ENCODE measurements at places on chromosomes 1 and 21.

- no peak for DNase-seq
These were observed 43.3 kb downstream of the VPS26C start for GRCh38 chr21:37223804-37224345.

DNA sequence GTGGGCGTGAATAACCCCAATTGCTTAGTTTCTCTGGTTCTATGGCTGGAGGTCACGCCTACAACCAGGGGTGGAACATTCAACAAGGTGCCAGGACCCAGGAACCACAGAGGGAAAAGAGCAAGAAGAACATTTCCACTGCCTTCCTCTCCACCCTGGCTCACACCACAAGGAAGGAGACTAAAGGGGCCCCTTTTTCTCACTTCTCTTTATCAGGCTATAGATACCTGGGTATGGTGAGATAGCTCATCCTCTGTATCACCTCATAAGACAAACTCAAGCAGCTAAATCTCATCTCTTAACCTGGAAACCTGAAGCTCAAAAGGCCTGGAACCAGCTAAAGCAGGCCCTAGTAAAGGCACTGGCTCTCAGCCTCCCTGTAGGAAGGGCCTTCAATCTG is 438.8 kb upstream of the OLFM3 start:
- no peak for DNase-seq

DNA sequence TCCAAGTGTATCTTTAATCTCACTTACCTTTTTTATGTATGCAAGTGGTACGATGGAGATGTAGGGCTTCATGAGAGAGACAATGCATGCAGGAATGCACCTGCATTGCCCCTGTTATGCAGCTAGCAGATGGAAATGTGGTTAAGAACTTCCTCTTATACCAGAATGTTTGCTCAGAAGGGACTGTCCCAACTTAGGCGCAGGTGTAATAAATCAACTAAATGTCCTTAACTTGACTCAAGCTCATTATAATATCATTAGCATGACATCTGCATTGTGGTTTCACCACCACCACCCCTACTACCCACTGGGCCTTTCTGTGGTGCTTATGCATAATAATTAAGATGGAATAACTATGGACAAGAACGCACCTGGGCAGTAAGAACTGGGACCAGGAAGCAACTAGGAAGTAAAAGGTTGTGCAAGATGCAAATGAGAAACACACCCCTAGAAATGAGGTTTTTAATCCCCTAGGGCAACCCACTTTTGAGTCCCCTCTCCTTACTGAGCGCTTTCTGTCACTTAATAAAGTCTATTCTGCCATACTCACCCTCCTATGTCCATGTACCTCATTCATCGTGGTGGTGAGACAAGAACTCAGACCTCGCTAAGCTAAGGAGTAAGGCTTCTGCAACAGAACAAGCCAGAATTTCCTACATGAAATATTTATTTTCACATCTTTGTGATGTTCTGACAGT is 1103.3 kb upstream of the B3GALT2 start:
- DNase-seq = no peak

DNA sequence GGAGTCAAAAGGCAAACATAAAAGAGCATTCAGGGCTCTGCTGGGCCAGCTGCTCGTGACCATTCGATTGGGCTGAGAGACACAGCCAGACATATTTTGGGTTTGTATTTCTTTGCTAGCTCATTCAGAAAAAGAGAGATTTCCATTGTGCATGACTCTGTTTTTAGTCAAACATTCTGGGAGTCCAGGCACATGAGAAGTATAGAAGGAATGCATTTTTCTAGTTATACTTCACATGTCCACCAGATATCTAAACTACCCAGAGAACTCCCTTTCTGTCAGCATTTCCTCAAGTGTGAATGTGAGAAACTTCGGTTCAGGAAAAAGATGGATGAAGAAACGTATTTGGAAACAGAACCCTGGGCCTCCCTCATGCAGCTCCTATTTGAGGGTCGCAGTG is 6.3 kb upstream of the KCNE1 start:
- DNase-seq = no peak

GRCh38 chr1:1441002-1441888 is 5.8 kb downstream of the VWA1 start:
- DNase-seq = no peak

DNA sequence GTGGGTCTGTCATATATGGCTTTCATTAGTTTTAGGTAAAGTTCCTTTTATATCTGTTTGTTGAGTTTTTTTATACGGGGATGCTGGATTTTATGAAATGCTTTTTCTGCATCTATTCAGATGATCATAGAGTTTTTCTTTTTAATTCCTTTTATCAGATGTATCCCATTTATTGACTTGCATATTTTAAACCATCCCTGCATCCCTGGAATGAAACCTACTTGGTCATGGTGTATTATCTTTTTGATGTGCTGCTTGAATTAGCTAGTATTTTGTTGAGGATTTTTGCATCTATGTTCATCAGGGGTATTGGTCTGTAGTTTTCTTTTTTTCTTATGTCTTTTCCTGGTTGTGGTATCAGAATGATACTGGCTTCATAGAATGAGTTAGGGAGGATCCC is 118.0 kb downstream of the NME7 start:
- DNase-seq = no peak

DNA sequence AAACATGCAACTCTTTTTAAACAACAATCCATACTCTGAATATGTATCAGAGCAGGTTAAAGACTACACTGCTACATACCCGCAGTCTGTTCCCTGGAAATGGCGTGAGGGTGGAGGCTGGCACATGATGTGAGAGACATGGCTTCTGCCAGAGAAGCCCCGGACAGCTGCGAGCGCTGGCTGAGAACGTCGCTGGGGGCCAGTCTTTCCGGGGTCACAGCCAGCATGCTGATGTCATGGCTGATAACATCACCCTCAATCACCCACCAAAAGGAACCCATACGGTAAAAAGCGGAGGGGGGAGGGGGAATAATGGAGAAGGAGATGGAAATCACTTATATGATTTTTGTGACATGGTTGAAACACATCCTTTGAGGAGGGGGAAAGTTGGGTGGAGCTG is 29.1 kb downstream of the C1orf198 start:
- DNase-seq = no peak

GRCh38 chr1:114367810-114368209 is 143.2 kb downstream of the TRIM33 start:
- DNase-seq = no peak

GRCh38 chr1:226203655-226204054 is 17.1 kb upstream of the ACBD3 start:
- no peak for DNase-seq

All from stromal cell of bone marrow (primary cell).